Muscle of leg (tissue), 16 donors: ENCODE measurements at places on chromosomes 1 and 21.

- no peak for DNase-seq
Observed at GRCh38 chr1:42168391-42168670, 3.8 kb upstream of the GUCA2A start.

DNA sequence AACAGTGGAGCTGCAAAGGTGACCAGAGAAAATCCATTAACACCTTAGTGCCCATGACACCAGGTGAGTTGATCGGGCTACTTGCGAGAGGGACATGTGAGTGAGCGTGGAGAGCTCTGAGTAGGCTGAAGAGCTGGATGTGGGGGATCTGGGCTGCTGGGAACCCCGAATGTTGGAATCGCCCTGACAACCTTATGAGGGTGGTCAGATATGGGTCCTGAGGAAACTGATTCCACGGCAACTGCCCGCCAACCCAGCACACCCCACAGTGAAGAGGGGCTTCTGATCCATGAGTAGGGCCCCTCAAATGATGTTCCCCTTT, 705 bp upstream of the QSOX1 start:
- DNase-seq: no peak

DNA sequence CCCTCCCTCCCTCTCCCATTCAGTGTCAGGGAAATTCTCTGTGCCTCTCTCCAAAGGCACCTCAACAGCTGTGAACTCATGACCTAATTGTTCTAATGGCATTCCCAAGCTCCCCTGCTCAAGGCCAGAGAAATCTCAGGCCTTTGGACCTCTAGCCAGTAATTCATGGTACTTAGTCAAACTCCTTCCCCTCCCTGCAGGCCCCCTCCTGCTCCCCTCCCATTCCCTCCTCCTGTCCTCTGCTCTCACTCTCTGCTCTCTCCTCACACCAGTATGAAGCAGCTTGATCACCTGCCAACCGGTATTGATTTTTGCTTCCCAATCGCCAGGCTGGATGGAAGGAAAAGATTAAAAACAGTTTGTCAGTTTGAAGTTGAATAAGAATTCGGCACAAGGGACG, 370.5 kb upstream of the PBX1 start:
- DNase-seq: peak; percentile 1

- DNase-seq: no peak
Observed at GRCh38 chr21:38487901-38488639, 10.2 kb downstream of the ERG start.

DNA sequence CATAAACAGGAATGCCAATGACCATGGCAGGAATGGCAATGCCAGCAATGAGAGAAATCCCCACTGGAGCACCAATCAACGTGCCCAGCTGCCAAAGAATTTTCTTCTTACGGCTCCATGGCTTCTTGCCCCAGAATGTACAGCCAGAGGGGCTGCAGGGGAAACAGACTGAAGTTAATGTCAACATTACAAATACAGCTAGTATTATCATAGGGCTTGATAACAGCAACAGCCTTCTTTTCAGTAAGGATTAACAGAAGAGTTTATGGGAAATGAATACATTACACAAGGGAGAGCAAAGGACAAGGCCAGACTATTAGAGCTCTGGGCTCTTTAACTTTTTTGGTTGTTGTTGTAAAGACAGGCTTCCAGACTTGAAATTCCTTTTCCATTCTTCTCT, 18.2 kb downstream of the RNF19B start:
- DNase-seq: no peak

GRCh38 chr1:92425617-92426016, 61.1 kb downstream of the GFI1 start:
- no peak for DNase-seq

DNA sequence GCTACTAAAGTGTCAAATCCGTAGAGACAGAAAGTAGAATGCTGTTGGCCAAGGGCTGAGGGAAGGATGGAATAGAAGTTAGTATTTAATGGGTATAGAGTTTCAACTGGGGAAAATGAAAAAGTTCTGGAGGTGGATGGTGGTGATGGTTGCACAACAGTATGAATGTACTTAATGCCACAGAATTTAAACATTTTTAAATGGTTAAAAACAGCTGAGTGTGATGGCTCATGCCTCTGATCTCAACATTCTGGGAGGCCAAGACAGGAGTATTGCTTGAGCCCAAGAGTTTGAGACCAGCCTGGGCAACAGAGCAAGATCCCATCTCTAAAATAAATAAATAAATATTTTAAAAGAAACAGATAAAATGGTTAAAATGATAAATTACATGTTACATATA, 44.5 kb downstream of the PIK3R3 start:
- no peak for DNase-seq

- DNase-seq: peak; percentile 79
Observed at GRCh38 chr1:236685917-236686814, at the start of gene ACTN2. ACTN2 (plus strand) TSS chr1:236686499; CDS start chr1:236686674, 175 bp downstream.

GRCh38 chr1:54805466-54805865, 4.3 kb upstream of the TTC22 start:
- no peak for DNase-seq

- DNase-seq: peak; percentile 91
Observed at GRCh38 chr1:41573785-41574713, 89.6 kb upstream of the EDN2 start.

GRCh38 chr1:3049905-3050304, 19.1 kb upstream of the PRDM16 start:
- no peak for DNase-seq

DNA sequence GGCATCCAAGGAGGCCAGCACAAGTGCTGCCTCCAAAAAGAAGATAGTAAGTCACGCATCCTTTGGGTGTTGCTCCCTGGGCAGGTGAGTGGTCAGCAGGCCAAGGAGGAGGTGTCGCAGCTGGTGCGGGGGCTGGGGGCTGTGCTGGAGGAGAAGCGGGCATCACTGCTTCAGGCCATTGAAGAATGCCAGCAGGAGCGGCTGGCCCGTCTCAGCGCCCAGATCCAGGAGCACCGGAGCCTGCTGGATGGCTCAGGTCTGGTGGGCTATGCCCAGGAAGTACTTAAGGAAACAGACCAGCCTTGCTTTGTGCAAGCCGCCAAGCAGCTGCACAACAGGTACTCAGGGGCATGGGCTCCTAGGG, 4.3 kb downstream of the TRIM46 start:
- peak; percentile 9 for DNase-seq

- peak; percentile 76 for DNase-seq
Observed at GRCh38 chr1:235013512-235013911, 115.1 kb downstream of the TOMM20 start.

DNA sequence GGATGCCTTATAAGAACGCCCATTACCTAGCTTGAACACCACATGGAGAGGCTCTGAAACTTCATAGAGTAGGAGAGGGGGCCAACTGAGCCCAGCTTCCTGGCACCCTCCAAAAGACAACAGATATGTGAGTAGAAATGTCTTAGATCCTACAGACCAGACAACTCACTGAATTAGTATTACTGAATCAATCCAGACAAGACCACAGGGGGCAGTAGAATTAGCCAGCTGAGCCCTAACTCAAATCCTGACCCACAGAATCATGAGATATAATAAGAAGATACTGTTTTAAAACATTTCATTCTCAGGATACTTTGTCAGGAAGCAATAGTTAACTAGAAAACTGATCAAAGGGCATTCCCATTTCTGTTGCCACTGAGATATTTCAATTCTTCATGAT, 45.8 kb upstream of the C1orf21 start:
- no peak for DNase-seq

GRCh38 chr1:227325156-227325555, 6.9 kb upstream of the CDC42BPA start:
- DNase-seq: no peak

GRCh38 chr1:212467843-212468482, 35.2 kb downstream of the NENF start:
- DNase-seq: peak; percentile 23

- DNase-seq: no peak
Observed at GRCh38 chr1:43632135-43632670, 17.7 kb upstream of the KDM4A start.

DNA sequence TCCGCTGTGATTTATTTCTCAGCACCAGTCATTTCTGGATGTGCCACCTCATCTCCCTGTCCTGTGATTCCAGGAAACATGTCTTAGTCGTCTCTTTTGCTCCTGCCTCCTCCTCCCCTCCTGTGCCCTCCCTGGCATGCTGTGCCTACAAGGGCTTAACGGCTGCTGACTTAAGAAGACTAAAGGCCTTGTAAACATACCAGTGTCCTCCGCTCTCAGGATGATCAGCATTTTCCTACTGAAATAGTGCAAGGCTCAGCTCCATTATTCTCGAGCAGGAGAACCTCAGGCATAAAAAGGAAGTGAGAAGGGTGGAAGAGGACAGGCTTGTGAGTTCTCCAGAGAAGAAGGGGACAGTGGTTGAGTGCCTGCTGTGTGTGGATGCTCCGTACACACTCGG, 61.6 kb upstream of the RUNX3 start:
- DNase-seq: peak; percentile 73

DNA sequence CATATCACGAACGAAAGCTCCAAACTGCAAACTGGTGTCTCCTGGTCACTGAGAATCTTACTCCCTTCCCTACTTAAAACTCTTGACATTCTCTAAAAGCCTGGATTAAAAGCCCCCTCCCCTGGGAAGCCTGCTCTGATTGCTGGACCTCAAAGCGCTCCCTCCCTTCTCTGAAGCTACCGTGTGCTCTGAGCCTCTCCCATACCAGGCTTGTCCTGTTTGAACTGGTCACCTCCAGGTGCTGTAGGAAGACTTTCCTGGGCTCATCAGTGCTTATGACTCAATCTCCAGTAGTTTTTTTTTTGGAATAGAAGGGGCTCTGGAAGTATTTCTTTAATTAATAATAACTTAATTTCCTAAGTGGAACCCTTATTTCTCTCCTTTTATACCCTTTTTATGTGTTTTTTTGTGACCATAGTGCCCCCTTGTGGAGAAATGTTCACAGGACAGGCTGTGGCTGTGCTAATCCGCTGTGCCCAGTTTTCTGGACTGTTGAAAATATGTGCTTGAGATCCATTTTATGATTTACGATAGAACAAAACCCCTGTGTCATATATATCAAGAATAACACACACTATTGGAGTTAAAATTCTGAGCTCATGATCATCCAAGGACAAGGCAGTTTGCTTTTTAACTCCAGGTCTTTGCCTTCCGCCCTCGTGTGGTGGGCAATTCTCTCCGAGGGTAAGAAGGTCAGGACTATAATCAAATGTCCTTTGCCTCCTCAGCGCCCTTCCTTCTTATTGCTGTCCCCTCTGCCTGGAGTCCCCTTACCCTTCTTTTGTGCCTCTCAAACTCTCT, 16.9 kb downstream of the MTARC1 start:
- peak; percentile 35 for DNase-seq

GRCh38 chr1:226579781-226580323, 31.3 kb downstream of the STUM start:
- no peak for DNase-seq

DNA sequence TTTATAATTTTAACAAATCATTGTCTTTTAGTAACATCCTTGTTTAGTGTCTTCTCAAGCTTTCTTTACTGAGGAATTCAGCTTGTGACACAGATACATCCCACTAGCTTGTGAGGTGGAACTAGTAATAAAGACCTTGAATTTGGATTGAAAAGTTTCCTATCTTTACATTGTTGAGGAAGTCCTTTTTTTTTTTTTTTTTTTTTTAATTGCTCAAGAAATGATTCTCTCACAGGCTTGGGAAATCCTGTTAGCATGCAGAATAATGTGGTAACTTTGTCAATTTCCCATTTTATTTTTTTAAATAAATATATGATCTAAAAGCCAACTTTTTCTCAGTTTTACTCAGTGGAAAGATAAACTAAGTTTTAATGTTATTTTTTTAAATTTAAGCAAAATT, 15.8 kb downstream of the DENND2D start:
- DNase-seq: no peak

- no peak for DNase-seq
Observed at GRCh38 chr1:169890761-169891538, 2.7 kb downstream of the SCYL3 start.

- DNase-seq: peak; percentile 91
Observed at GRCh38 chr1:172429331-172430127, 9.0 kb downstream of the C1orf105 start.

DNA sequence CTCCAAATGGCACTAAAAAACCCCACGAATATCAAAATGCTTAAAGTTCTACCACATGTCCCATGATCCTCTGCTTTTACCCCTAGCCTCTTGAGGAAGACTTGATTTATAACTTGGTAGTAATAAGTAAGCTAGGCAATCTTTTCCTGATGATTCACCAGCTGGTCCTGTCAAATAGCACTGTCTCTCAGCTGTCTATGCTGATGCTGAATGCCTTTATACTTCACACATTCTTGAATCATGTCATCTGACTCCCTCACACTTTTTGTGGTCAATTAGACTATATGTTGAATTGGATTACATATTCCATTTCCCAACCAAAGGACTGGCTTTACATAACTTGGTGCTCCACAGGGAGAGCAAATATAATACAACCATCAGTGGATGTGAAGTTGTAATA, 16.6 kb downstream of the C21orf91 start:
- peak; percentile 31 for DNase-seq

GRCh38 chr1:236204039-236204438, 61.7 kb downstream of the GPR137B start:
- DNase-seq: no peak

GRCh38 chr1:58816747-58817221, 32.9 kb upstream of the JUN start:
- DNase-seq: peak; percentile 46

DNA sequence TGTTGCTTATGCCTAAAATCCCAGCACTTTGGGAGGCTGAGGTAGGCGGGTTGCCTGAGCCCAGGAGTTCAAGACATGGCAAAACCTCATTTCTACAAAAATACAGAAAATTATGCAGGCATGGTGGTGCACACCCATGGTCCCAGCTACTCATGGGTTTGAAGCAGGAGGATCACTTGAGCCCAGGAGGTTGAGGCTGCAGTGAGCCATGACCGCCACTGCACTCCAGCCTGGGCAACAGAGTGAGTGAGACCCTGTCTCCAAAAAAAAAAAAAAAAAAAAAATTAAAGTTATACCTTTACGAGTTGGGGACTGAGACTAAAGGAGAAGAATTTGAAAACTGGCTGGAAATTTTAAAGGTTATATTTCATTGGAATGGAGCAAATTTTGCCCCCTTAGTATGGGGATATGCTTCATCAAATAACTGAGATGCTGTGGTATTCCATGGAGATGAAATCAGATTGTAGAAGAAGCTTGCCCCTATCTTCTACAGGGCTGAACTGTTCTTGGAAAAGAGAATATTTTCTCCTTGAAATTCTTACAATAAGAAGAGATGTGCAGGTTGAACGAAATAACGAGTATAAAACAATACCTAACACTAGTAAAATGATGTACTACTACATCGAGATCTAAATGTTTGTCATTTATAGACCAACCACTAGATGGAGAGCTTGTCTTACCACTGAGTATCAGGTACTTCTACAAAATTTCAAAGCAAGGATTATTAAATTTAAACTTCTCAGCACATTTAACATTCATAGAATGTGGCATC, 34.9 kb upstream of the SCYL3 start:
- DNase-seq: peak; percentile 78

DNA sequence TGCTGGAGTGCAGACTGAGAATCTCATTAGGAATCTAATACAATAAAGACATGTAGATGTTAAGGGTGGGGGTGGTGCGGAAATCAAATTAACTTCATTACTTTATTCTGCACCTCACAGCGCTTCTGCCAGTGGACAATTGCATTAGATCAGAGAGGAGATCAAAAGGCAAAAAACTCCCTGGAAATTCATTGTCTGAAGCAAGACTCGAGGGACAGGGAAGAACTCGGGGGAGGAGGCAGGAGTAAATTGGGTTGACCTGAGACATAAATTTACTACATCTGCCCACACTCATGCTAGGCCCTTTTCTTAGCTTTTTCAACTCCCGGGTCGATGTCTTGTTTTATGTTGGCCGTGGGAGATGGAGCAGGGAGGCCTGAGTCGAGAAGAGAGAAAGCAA, 315.4 kb downstream of the SPATA17 start:
- no peak for DNase-seq

- no peak for DNase-seq
Observed at GRCh38 chr1:219109424-219110018, 64.2 kb upstream of the LYPLAL1 start.

- no peak for DNase-seq
Observed at GRCh38 chr1:75964760-75965408, 32.7 kb upstream of the ASB17 start.
